Activated CD4-positive, alpha-beta memory T cell treated with anti-CD3 and anti-CD28 coated beads, Interleukin-2, amount 10 ng/mL, durations not matched to agents 7 days and 5 days (primary cell): ENCODE measurements at places on chromosomes 3 and 15.

DNA sequence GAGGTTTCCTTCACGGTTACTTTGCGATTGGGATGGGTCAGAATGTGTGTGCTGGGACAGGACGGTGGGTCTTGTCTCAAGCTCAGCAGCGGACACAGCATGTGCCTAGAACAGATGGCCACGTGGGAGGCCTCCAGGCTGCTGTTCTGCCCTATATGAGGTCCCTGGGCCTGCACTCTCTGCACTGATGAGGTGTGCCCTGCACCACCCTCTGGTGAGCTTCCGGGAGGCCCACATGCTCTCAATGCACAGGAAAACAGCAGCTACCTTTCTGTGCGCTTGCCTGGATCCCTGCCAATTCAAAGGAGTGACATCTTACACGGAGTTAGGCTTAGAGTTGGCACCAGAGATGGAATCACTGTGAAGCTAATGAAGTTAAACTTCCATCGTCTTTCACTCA lies 59.8 kb downstream of the BOC start:
- DNase-seq = no peak
- no peak overlapping the region for H3K4me3 ChIP-seq
- H3K27me3 ChIP-seq = peaks cover 2% of the 10 kb centered on the region

DNA sequence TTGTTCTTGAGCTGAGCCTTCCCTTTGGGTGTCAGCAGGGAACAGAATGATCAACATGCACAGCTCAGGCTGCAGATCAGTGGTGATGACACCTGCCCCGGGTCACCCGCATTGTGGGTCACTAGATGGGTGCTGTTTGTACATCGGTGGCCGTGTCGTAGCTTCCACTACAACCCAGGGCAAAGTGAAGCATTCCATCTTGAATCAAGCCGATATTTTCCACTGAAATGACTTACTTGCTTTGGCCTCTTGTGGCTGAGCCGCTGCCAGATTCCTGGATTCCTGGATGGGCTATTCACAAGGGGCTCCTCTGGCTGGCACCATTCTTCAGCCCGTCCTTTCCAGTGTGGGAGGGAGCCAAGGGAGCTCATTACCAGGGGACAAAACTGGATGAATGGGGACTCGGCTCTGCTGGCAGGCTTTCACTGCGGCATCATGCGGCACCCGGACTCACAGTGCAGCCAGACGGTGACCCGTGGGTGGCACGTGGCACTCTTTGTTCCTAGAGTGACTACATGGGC lies 65.6 kb downstream of the SLCO3A1 start:
- peaks cover 14% of the 10 kb centered on the region for H3K4me1 ChIP-seq
- no peak overlapping the region for H3K27ac ChIP-seq
- DNase-seq = no peak
- peaks cover 33% of the 10 kb centered on the region for H3K36me3 ChIP-seq

- H3K36me3 ChIP-seq = peaks cover 7% of the 10 kb centered on the region
- peak overlapping the region; percentile 69 for H3K4me3 ChIP-seq
- DNase-seq = no peak
- H3K27ac ChIP-seq = peak overlapping the region; percentile 74
- peaks cover 2% of the 10 kb centered on the region for H3K27me3 ChIP-seq
Measured at GRCh38 chr3:179016979-179017670, 54.5 kb downstream of the ZMAT3 start.

GRCh38 chr15:42825599-42825998 lies 88.7 kb upstream of the CDAN1 start:
- peaks cover 11% of the 10 kb centered on the region for H3K36me3 ChIP-seq
- H3K27ac ChIP-seq = no peak overlapping the region
- no peaks in the 10 kb centered on the region for H3K27me3 ChIP-seq
- no peak for DNase-seq
- H3K4me1 ChIP-seq = no peaks in the 10 kb centered on the region

GRCh38 chr3:149020196-149020838 lies 29.0 kb downstream of the GYG1 start:
- DNase-seq = no peak
- no peak overlapping the region for H3K4me3 ChIP-seq
- H3K4me1 ChIP-seq = peaks cover 27% of the 10 kb centered on the region
- H3K36me3 ChIP-seq = peaks cover 60% of the 10 kb centered on the region
